ENCODE measurements at places on chromosomes 16 and 17.

- peak overlapping the region; percentile 58 for H3K27ac ChIP-seq
- no peak for DNase-seq
- peaks cover 83% of the 10 kb centered on the region for H3K36me3 ChIP-seq
- H3K4me1 ChIP-seq = peaks cover 53% of the 10 kb centered on the region
- H3K4me3 ChIP-seq = no peak overlapping the region
These were observed 8.6 kb downstream of the HIC1 start for GRCh38 chr17:2063261-2064146.

- H3K36me3 ChIP-seq = no peaks in the 10 kb centered on the region
- H3K27me3 ChIP-seq = peaks cover 23% of the 10 kb centered on the region
- no peak for DNase-seq
- no peak overlapping the region for H3K4me3 ChIP-seq
These were observed 5.4 kb upstream of the KIF18B start for GRCh38 chr17:44952946-44953475.

DNA sequence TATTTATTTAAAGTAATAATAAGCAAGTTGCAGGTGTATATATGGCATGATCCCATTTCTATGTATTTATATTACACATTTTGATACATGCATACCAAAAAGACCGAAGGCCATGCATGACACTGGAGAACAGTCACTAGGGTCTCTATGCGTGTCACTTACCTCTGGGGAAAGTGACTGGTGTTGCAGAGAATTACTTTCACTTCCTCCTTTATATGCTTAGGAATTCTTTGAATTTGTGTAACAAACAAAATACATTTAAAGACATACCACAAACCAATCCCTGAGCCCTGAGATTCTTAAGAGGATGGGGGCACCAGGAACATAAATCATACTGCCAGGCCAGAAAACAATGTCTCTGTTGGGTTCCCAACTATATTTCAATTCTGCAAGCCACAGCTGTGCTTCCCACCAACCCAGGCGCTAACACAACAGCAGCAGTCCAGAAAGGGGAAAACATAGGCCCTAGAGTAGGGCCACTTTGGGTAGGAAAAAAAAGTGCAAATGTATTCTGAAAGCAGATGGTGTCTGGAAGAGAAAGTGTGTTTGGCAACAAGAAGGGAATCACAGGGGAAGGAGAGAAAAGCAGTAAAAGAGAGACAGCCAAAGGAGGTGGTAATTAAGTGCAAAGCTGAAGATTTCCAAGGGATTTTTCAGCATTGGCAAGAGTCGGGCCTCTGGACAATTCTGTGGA is 24.5 kb upstream of the HYDIN start:
- peaks cover 15% of the 10 kb centered on the region for H3K27me3 ChIP-seq

DNA sequence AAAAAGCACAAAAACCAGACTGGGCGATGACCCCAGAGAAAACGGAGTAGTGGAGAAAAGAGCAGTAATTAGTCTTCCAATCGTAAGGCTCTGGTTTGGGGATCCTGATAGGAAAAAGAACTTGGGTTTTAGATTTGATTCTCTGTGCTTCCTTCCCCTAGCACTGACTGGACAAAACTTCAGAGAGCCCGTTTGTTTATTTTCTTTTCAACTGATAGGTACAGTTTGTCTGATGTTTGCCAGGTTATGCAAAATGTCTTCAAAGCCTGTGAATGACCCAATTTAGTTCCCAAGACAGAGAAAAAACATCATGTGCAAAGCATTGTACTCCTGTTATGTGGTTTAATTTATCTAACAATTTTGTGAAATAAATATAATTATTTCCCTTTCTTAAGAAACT is 151.1 kb upstream of the COX10 start:
- no peak overlapping the region for H3K4me3 ChIP-seq
- no peak overlapping the region for H3K27ac ChIP-seq
- no peaks in the 10 kb centered on the region for H3K4me1 ChIP-seq
- H3K36me3 ChIP-seq = no peaks in the 10 kb centered on the region
- H3K27me3 ChIP-seq = no peaks in the 10 kb centered on the region
- DNase-seq = no peak

DNA sequence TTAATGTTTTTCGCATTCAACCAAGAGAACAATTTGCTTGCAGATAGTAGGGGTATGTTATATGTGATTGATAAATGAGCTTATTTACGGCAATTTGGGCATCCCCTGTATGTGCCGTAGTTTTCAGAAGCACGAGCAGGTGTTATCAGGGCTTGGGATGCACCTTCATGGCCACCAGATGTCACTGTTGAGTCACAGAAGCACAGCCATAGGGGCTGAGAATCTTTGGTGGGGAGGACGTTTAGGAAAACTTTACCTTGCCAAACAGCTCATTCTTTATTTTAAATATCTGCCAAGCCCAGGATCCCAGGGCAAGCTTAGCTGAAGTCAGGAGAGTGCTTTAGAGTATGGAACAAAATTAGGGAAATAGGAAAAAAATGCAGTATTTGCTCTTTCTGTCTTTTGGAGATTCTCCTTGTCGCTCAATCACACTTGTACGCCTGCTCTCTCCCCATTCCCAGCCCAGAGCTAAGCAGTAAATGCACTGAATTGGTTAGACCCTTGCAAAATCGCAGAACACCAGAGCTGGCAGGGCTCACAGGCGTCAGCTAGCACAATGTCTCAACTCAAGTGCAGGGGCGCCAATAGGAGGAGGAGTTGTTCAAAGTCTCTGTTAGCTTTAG is 93.6 kb upstream of the MPHOSPH6 start:
- no peaks in the 10 kb centered on the region for H3K4me1 ChIP-seq
- peak; percentile 31 for DNase-seq
- peaks cover 4% of the 10 kb centered on the region for H3K27me3 ChIP-seq
- no peak overlapping the region for H3K27ac ChIP-seq

GRCh38 chr16:85449191-85449884 is 163.8 kb upstream of the GSE1 start:
- no peak overlapping the region for H3K4me3 ChIP-seq
- no peak overlapping the region for H3K27ac ChIP-seq
- H3K4me1 ChIP-seq = peaks cover 5% of the 10 kb centered on the region
- H3K27me3 ChIP-seq = peaks cover 3% of the 10 kb centered on the region
- no peak for DNase-seq

- peaks cover 11% of the 10 kb centered on the region for H3K36me3 ChIP-seq
- H3K4me1 ChIP-seq = peaks cover 27% of the 10 kb centered on the region
- H3K27ac ChIP-seq = no peak overlapping the region
- H3K27me3 ChIP-seq = peaks cover 30% of the 10 kb centered on the region
- no peak overlapping the region for H3K4me3 ChIP-seq
- DNase-seq = no peak
These were observed 3.3 kb upstream of the PSMD12 start for GRCh38 chr17:67369676-67370075.

- peak overlapping the region; percentile 91 for H3K4me3 ChIP-seq
- peaks cover 25% of the 10 kb centered on the region for H3K36me3 ChIP-seq
- no peaks in the 10 kb centered on the region for H3K27me3 ChIP-seq
- H3K27ac ChIP-seq = peak overlapping the region; percentile 91
These were observed 47.7 kb upstream of the MEAK7 start for GRCh38 chr16:84552135-84552534.

DNA sequence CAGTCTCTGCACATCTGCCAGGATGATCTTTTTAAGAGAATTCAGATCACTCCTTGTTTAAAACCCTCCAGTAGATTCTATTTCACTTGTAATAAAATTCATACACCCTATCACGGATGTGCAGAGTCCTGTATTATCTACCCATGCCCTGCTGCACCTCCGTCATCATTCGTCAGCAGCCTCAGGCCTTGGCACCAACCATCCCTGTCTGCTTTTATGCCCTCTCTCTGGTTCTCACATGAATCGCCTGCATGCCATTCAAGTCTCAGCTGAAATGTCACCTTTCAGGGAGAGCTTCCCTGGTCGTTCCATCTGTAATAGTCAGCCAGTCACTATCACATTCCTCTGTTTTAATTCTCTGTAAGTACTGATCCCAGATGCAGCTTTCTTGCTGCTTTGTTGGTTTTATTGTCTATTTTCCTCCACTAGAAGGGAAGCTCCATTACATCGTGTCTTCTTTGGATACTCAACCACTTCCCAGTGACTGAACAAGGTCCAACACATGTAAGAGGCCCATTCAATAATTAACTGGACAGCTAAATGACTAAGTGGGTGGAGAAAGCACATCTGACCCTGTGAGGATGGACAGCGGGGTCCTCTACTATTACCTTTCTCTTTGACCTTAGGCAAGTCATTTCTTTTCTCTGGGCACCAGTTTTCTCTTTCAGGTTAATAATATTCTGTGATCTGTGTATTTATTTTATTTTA is 81.2 kb upstream of the GOT2 start:
- H3K27me3 ChIP-seq = no peaks in the 10 kb centered on the region
- no peaks in the 10 kb centered on the region for H3K36me3 ChIP-seq
- peaks cover 4% of the 10 kb centered on the region for H3K4me1 ChIP-seq
- no peak for DNase-seq
- H3K4me3 ChIP-seq = no peak overlapping the region
- no peak overlapping the region for H3K27ac ChIP-seq

GRCh38 chr16:10077861-10078260 is 104.4 kb downstream of the GRIN2A start:
- no peaks in the 10 kb centered on the region for H3K4me1 ChIP-seq
- no peak for DNase-seq
- no peaks in the 10 kb centered on the region for H3K27me3 ChIP-seq
- H3K4me3 ChIP-seq = no peak overlapping the region
- H3K36me3 ChIP-seq = no peaks in the 10 kb centered on the region
- no peak overlapping the region for H3K27ac ChIP-seq

DNA sequence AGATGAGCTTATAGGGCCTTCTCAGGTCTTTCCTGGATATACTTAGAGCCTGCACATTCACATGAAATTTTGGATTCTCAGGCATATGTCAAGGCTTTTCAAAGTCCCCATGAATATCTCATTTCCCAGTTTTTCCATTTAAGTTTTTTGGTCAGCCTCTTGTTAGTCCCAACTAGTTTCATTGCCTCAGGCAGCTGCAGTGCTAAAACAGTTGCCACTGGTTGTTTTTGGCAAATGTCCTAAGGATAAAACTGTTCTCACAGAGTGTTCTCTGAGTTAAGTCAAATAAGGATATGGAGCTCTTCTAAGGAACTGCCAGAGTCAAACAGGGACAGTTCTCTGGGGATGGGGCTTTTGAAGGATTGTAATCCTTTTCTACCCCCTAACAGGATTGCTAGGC is 39.9 kb upstream of the ABCC11 start:
- H3K27ac ChIP-seq = no peak overlapping the region
- H3K4me3 ChIP-seq = no peak overlapping the region
- no peaks in the 10 kb centered on the region for H3K27me3 ChIP-seq
- no peak for DNase-seq
- peaks cover 69% of the 10 kb centered on the region for H3K36me3 ChIP-seq

DNA sequence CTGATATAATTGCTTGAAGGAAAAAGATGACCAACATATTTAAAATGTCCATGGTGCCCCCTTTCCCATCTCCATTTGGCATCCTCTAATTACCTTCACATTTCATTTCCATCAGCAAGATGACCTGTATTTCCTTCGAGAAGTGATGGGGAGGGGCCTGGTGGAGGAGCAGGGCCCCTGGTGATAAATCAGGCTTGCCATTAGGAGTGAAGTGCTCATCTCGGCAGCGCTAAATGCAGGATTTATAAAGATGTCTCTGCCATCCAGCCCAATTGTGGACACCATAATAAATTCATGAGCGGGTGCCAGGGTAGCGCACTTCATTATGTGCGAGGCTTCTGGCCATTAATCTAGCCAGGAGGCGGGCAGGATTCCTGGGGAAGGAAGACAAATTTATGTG is 101.5 kb upstream of the IRX6 start:
- H3K36me3 ChIP-seq = no peaks in the 10 kb centered on the region
- H3K4me3 ChIP-seq = no peak overlapping the region
- DNase-seq = no peak
- H3K27me3 ChIP-seq = no peaks in the 10 kb centered on the region
- no peak overlapping the region for H3K27ac ChIP-seq

GRCh38 chr16:23905027-23905426 is 69.2 kb downstream of the PRKCB start:
- no peaks in the 10 kb centered on the region for H3K27me3 ChIP-seq
- H3K27ac ChIP-seq = no peak overlapping the region
- peaks cover 7% of the 10 kb centered on the region for H3K36me3 ChIP-seq

All from activated T-helper 2 cell treated with anti-CD3 and anti-CD28 coated beads, Interferon-gamma antibody, Interleukin-2, Interleukin-4, amounts not matched to agents 10 μg/mL and 5 μg/mL and 100 μg/mL, durations not matched to agents 14 hours and 24 hours and 36 hours (primary cell).